ENCODE measurements at places on chromosomes 7 and 10.

GRCh38 chr10:61804414-61804813, 97.1 kb upstream of the ARID5B start:
- no peak for DNase-seq

DNA sequence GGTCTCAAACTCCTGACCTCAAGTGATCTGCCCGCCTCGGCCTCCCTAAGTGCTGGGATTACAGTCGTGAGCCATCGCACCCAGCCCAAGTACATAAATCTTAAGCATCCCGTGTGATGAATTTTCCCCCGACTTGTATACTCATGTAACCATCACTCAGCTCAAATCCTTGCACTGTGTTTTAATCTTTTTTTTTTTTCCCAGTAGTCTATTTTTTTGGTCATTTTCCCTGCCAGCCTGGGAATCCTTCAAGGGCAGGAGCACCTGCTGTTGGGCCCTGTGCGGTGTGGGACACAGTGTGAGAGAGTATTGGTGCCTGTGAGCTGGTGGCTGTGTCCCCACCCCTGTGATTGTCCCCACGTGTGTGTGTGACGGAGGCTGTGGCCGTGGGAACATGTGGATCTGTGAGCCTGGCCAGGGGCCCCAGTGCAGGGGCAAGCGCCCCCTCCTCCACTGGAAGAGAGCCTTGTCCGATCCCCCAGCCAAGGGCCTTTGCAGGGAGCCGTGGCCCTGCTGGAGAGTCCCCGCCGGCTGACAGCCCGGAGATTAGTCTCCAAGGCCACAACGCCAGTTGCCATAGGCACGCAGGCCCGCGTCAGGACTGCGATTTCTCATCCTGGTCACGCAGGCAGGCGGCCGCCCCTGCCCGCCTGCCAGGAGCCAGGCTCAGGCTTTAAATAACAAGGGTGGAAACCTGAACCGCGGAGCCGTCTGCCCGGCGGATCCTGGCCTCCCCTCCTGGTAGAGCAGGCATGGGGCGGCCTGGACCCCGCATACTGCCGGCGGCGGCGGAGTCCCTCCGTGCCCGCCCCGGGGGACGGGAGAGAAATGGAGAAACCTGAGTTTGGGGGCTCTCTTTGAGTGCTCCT, 26.5 kb downstream of the GTF2IRD1 start:
- DNase-seq, result no peak

- DNase-seq, result no peak
Observed at GRCh38 chr10:70317943-70318318, 34.1 kb upstream of the NPFFR1 start.

- no peak for DNase-seq
Observed at GRCh38 chr10:88457660-88458059, 125.5 kb downstream of the RNLS start.
